ENCODE measurements at places on chromosomes 7 and 10. TPM values are rescaled to one million over a fixed set of nuclear protein-coding genes. Genes with fewer than 3 reads are reported as not detected.

GRCh38 chr10:80694930-80695329, 157.2 kb downstream of the SH2D4B start:
- no peak for DNase-seq

- no peak for DNase-seq
These were observed 22.6 kb downstream of the SLIT1 start for GRCh38 chr10:97163181-97163580.

- DNase-seq = no peak
These were observed 14.9 kb downstream of the TMEM72 start for GRCh38 chr10:44925811-44926750.

GRCh38 chr10:50398823-50399222, 147.5 kb upstream of the ASAH2 start:
- no peak for DNase-seq

SCIN gene
- 5.1 TPM for total RNA-seq
